ENCODE measurements at places on chromosomes 11 and 22.
A peak's percentile ranks its signal among the peaks of the same experiment; 100 is the strongest.

DNA sequence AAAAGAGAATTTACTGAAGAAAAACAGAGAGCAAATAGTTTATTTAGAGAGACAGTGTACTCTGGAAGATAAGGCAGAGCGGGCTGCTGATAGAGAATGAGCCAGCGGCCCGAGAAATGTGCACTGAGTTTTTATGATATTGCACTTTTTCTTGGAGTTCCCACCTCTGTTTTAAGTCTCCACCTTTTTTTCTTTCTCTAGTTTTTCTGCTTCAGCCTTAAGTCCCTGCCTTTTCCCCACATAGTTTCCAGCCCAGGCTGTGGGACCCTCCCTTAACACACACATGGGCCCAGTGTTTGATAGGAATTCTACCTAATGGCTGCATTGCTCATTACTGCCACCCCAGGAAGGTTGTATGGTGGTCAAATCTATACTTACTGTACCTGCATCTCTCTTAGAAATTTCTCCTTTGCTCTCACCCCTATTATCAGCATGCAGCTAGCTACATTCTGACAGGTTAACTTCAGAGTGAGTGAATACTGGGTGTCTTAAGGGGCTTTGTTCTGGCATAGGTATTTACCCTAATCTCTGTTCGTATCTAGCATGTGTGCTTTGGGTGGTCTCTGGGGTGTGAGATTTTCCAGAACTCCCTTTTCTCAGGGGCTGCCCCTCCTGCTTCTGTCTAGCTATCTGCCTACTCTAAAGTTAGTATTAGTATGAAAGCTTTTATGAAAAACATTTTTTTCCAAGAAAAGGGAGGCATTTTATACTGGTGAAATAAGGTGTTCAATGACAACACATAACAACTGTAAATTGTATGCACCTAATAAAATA is 127.3 kb upstream of the TOP3B start:
- no peak overlapping the region for H3K4me3 ChIP-seq
- H3K4me1 ChIP-seq = peaks cover 13% of the 10 kb centered on the region
- H3K36me3 ChIP-seq = peaks cover 5% of the 10 kb centered on the region
- H3K27me3 ChIP-seq = no peaks in the 10 kb centered on the region

DNA sequence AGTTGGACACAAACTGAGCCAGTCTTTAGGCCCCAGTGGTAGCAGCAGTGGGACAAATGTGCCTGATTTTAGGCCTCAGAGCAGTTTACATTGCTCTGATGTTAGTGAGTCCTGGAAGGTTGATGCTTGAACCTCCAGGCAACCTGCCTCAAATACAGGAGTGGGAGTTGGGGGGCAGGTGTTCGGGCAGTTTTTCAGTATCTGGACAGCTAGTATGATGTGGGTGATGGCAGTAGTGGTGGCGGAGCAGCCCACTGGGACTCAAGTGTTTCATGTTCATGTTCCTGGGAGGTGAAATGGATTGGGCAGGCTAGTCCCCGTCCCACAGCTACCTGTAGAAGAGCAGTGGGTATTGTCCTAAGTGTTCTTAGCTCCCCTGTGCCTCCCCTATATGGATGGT is 857.8 kb downstream of the JRKL start:
- peaks cover 6% of the 10 kb centered on the region for H3K36me3 ChIP-seq
- no peaks in the 10 kb centered on the region for H3K27me3 ChIP-seq
- H3K27ac ChIP-seq = no peak overlapping the region
- no peak overlapping the region for H3K4me3 ChIP-seq
- no peaks in the 10 kb centered on the region for H3K4me1 ChIP-seq
- DNase-seq = no peak

- no peaks in the 10 kb centered on the region for H3K36me3 ChIP-seq
- H3K27ac ChIP-seq = no peak overlapping the region
- no peaks in the 10 kb centered on the region for H3K4me1 ChIP-seq
These were observed 42.7 kb upstream of the NRIP3 start for GRCh38 chr11:9046481-9046880.

DNA sequence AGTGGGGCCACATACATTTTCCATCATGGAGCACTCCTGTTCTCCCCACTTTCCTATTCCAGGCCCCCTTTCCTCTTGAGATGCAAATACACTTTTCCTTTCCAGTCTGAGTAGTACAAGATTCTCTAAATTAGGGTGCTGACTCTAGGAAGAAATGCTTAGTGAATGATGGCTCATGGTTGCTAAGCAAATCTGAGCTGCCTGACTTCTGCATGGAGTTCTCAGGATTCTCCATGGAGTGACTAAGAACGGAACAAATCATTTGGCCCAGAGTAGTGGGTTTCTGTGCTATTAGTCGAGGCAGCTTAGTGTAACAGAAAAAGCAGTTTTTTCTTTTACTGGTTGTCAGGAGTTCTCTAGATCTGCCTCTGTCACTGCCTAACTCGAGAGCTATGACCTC is 65.4 kb upstream of the NTM start:
- no peak overlapping the region for H3K27ac ChIP-seq
- H3K36me3 ChIP-seq = no peaks in the 10 kb centered on the region
- H3K4me3 ChIP-seq = no peak overlapping the region
- no peaks in the 10 kb centered on the region for H3K27me3 ChIP-seq

DNA sequence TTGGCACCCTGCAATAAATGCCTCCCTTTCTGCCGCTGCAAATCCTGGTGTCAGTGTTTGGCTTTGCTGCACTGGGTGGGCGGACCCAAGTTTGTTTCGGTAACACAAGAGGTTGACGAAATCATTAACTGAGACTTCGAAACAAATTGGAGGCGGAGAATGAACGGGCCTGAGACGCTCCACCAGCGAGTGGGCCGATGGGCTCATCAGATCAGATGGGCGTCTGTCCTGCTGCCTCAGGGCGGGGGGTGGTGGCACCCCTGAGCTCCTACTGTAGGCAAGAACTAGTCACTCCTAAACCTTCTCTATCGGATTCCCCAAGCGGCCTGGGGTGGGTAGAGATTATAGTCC is 918 bp upstream of the CAPN5 start:
- H3K4me3 ChIP-seq = peak overlapping the region; percentile 68
- H3K4me1 ChIP-seq = no peaks in the 10 kb centered on the region
- peaks cover 2% of the 10 kb centered on the region for H3K36me3 ChIP-seq
- H3K27me3 ChIP-seq = no peaks in the 10 kb centered on the region
- no peak overlapping the region for H3K27ac ChIP-seq
- DNase-seq = no peak

GRCh38 chr11:34899633-34900016 is 16.6 kb downstream of the APIP start:
- no peaks in the 10 kb centered on the region for H3K36me3 ChIP-seq
- no peak overlapping the region for H3K27ac ChIP-seq
- peaks cover 4% of the 10 kb centered on the region for H3K4me1 ChIP-seq

DNA sequence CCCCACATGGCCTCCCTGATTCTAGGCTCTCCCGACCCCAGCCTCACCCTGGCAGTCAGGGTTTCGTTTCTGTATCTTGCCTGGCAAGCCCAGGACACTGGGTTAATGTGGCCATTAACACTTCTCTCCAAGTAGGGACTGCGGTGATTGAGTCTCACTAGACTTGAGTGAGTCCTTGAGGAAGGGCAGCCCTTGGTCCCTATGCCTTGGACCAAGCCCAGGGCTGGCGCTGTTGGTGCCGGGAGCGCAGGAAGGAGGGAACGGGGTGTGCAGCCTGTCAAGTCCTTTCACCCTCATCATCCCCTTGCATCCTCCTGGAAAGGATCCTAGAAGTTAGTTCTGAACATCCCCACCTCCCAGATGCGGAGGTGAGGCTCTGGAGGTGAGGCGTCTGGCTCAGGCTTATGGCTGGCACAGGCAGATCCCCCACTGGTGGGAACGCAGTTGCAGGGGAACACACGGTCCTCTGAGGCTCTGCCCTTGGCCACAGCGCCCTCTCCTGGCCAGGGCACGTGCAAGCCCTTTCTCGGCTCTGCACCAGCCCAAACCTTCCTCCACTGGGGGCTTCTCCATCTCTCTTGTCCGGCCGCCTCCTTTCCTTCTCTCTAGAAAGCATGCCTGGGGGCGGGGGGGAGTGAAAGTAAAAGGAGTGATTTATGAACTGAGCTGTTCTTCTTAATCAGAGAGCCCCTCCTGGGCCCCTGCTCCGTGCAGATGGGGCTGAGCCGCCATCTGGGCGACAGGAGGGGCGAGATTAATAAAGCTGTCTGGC is 56.7 kb downstream of the TP53I11 start:
- DNase-seq = peak; percentile 54
- H3K4me3 ChIP-seq = no peak overlapping the region
- no peaks in the 10 kb centered on the region for H3K4me1 ChIP-seq

DNA sequence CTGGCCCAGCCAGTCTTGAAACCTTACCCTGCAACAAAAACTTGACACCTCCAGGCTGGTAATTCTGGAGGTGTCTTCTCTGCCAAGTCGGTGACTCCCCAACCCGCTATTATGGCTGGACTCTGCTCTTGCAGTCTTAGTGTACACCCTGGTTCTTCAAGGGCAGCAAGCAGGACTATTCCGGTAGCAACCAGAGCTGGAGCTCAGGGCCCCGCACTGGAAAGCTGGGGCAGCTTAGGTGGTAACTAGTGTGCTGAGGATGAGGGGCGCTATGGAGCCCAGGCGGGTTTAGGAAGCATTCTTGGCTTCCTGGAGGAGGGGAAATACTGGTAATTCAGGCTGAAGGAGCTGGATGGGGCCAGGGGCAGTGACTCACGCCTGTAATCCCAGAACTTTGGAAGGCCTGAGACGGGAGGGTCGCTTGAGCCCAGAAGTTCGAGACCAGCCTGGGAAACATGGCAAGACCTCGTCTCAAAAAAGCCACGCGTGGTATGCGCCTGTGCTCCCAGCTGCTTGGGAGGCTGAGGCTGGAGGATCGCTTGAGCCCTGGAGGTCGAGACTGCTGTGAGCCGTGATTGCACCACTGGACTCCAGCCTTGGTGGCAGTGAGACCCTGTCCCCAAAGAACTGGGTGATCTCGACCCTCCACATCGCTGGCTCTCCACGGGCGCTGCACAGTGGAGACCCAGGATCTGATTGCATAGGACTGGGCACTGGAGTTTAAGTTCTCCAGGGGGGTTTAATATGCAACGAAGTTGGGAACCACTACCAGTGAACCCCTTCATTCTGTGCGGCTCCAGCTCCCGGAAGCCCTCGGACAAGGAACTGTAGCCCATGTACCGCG is 10.6 kb upstream of the AIFM3 start:
- peaks cover 29% of the 10 kb centered on the region for H3K36me3 ChIP-seq
- peak; percentile 77 for DNase-seq
- no peaks in the 10 kb centered on the region for H3K27me3 ChIP-seq
- no peak overlapping the region for H3K27ac ChIP-seq

DNA sequence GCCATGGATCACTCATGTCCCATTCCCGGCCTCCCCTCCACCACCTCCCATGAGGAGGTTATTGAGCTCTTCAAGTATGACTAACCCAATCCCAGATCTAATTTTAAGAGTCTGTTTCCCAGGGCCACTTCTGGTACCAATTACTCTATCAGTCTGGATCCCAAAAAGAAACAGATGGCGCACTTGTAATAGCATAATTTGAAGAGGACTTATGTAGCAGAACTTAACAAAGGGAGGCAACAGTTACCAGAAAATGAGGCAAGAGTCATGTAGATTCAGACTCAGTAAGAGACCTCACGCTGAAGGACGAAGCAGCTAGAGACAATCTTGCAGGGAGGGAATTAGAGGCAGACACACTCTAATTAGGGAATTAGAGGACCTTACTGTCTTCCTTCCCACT is 46.9 kb downstream of the DDX6 start:
- no peak overlapping the region for H3K4me3 ChIP-seq
- H3K4me1 ChIP-seq = no peaks in the 10 kb centered on the region
- H3K36me3 ChIP-seq = peaks cover 27% of the 10 kb centered on the region
- H3K27ac ChIP-seq = no peak overlapping the region
- no peak for DNase-seq

DNA sequence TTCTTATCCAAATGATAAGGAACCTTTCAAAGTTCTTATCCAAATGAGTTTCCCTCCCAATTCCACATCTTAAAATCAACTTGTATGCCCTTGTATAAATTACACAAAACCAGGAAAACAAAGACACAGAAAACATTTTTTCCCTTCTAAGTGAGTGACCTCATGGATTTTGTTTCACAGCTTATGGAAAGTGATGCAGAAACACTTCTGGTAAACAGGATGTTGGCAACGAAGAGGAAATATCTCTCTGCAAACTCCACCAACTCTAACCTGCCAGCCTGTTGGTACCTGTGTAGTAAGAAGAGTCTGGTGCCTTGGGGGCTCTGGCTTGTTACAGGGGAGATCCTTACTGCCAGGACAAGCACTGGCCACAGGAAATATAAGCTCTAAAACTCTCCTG is 57.0 kb downstream of the CELSR1 start:
- H3K27me3 ChIP-seq = no peaks in the 10 kb centered on the region
- H3K4me3 ChIP-seq = no peak overlapping the region
- H3K4me1 ChIP-seq = peaks cover under 1% of the 10 kb centered on the region
- peaks cover 6% of the 10 kb centered on the region for H3K36me3 ChIP-seq

- H3K27me3 ChIP-seq = no peaks in the 10 kb centered on the region
- peak overlapping the region; percentile 45 for H3K4me3 ChIP-seq
- H3K36me3 ChIP-seq = peaks cover 39% of the 10 kb centered on the region
- peak overlapping the region; percentile 83 for H3K27ac ChIP-seq
- peaks cover 36% of the 10 kb centered on the region for H3K4me1 ChIP-seq
These were observed 11.8 kb downstream of the CASP4 start for GRCh38 chr11:104956528-104956927.

DNA sequence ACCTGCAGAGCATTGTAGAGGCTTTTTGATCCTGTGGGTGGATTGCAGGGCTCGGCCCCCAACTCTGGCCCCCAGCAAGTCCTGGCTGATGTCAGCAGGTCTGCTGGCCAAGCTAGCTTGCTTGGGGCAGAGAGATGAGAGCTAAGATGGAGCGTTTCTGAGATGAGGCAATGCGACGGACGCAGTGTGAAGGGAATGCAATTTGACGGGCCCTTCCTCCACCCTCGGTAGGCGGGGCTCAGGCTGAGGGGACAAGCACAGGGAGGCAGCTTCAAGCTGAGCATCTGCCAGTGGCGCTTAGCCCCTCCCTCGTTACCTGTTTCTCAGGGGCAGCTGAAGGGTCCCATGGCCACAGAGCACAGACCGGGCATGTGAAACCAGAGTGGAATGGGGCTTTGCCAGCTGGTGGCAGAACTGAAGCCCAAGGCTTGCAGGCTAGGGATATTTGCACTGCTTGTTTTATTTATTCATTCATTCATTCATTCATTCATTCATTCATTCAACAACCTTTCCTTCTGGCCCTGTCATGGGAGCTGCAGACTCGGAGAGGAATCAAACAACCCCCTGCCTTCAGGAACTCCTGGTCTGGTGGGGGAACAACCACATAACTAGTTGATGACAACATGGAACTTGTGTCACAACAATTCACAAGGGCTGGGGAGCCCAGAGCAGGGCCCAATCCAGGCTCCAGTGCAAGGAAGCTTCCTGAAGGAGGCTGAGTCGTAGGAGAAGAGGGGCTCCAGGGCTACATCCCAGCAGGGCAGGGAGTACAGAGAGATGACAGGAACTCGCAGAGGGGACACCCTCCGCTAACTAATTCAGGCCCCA is 66.8 kb downstream of the THAP12 start:
- no peaks in the 10 kb centered on the region for H3K27me3 ChIP-seq
- H3K27ac ChIP-seq = no peak overlapping the region
- H3K36me3 ChIP-seq = no peaks in the 10 kb centered on the region
- H3K4me1 ChIP-seq = peaks cover 9% of the 10 kb centered on the region
- H3K4me3 ChIP-seq = no peak overlapping the region

GRCh38 chr11:36101466-36101865 is 157.6 kb downstream of the LDLRAD3 start:
- H3K27me3 ChIP-seq = no peaks in the 10 kb centered on the region
- no peak overlapping the region for H3K4me3 ChIP-seq
- no peak for DNase-seq
- peaks cover 92% of the 10 kb centered on the region for H3K36me3 ChIP-seq
- no peaks in the 10 kb centered on the region for H3K4me1 ChIP-seq

Measured in MCF 10A (cell line).